ENCODE measurements at places on chromosomes 12 and 14. TPM values are rescaled to one million over a fixed set of nuclear protein-coding genes. Genes with fewer than 3 reads are reported as not detected.

AMIGO2 gene
- 138 TPM for total RNA-seq

HSPA2 gene
- 3.0 TPM for total RNA-seq

CLEC4D gene
- not detected for total RNA-seq

JAG2 gene
- 0.48 TPM for total RNA-seq

RIMKLB gene
- total RNA-seq, result 20.3 TPM

RDH12 gene
- total RNA-seq, result 0.29 TPM

NUP37 gene
- 80.9 TPM for total RNA-seq

KITLG gene
- 9.5 TPM for total RNA-seq

DLGAP5 gene
- 53.6 TPM for total RNA-seq

MOK gene
- total RNA-seq, result 36.6 TPM

EIF2S3B gene
- 1.4 TPM for total RNA-seq

SLC38A2 gene
- total RNA-seq, result 157 TPM

FAM90A1 gene
- not detected for total RNA-seq

GRCh38 chr14:34111953-34112352 lies 161.1 kb upstream of the EGLN3 start:
- DNase-seq, result no peak

DNA sequence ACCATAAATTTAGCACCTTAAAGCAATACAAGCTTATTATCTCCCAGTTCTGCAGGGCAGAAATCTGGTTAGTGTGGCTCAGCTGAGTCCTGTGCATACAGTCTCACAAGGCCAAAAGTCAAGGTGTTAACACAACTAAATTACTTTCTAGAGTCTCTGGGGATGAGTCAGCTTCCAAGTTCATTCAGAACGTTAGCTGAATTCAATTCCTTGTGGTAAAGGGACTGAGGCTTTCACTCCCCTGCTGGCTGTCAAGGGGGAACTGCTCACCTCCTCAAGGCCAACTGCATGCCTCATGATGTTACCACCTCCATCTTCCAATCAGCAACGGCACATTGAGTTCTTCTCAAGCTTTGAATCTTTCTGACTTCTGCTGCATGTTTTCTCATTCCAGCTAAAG lies 27.6 kb downstream of the EML5 start:
- DNase-seq, result peak; percentile 81

GRCh38 chr14:100629098-100629497 lies 41.9 kb upstream of the BEGAIN start:
- DNase-seq, result no peak

DNA sequence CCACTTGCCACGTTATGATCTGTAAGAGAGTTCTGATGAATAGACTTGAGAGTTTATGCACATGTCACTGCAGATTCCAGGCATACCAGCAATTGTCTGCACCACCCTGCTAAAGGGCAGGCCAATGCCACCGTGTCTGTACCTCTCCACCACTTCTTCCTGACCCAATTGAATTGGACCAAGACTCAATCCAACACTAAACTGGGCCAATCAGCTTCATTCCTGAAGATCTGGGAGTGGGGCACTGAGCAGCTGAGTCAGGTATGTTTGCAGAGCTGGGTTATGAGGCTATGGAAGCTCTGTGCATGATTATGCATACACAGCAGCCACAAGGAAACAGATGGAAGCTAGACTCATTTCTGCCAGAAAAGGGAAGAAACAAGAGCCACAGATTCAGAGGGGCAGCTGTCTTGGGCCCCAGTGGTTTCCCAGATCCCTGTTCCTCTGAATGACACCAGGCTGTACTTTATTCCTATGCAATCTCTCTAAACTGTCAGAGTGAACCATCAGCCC lies 28.0 kb downstream of the DAO start:
- DNase-seq, result no peak

- no peak for DNase-seq
Measured at GRCh38 chr14:96589577-96589976, 87.4 kb downstream of the PAPOLA start.

- DNase-seq, result no peak
Measured at GRCh38 chr12:51726161-51726560, 122.4 kb downstream of the FIGNL2 start.

DNA sequence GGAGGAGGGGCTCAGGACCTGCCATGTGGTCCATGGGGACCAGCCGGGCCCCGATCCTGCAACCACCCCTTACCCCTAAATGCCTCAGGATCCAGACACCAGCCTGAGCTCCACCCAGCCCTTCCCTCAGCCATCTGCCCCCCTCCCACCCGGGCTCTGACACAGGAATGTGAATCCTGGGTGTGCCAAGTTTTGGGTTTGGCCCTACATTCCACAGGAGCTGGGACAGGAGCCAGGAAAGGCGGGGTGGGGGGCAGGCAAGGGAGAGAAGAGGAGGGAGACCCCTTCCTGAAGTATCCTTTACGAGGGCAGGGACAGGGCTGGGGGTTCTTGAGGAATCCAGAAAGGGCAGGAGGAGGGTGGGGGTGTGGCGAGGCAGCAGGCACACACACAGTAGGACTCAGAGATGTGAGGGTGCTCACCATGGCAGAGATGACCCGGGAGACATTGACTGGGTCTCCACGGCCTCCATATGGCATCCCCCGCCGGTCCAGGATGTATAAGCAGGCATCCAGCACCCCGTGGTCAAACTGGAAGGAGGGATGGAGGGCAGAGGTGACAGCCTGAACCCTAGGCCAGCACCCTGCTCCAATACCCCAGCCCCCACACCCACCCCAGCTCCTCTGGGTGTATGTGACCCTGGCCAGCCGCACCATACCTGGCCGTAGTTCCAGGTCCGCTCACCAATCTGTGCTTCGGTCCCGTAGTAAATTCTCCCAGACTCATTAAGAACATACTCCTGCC lies 3.5 kb downstream of the TGM1 start:
- no peak for DNase-seq

- DNase-seq, result no peak
Measured at GRCh38 chr12:110556705-110557104, 26.4 kb downstream of the PPTC7 start.

DNA sequence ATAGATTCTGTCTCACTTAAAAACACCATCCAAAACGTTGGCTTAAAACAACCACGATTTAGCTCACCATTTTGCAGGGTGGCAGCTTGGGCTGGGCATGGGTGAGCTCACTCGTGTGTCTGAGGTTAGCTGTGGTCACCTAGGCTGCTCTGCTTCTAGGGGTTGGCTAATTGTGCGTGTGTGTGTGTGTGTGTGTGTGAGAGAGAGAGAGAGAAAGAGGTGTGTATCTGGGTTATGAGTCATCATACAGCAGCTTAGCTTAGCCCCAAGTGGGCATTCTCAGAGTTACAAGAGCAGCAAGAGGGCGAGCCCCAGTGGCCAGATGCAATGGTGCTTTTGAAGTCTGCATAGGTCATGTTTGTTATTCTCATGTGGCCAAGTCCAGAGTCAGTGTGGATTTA lies 6.0 kb downstream of the FBXW8 start:
- DNase-seq, result peak; percentile 94

DNA sequence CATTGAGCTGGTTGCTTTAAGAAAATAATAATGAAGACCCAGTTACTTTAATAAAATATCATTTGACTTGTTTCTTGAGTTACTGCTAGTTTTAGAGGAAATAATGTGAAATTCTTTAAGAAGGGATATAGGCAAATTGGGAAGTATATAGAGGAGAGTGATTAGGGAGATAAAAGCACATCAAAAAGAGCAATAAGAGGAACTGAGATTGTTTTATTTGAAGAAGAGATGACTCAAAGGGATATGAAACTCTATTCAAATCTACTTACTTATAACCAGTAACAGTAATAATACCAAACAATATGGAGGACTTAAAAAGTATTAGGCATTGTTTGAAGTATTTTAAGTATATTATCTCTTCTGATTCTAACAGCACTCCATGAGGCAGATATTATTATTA lies 37.1 kb downstream of the LRRK2 start:
- DNase-seq, result no peak

DNA sequence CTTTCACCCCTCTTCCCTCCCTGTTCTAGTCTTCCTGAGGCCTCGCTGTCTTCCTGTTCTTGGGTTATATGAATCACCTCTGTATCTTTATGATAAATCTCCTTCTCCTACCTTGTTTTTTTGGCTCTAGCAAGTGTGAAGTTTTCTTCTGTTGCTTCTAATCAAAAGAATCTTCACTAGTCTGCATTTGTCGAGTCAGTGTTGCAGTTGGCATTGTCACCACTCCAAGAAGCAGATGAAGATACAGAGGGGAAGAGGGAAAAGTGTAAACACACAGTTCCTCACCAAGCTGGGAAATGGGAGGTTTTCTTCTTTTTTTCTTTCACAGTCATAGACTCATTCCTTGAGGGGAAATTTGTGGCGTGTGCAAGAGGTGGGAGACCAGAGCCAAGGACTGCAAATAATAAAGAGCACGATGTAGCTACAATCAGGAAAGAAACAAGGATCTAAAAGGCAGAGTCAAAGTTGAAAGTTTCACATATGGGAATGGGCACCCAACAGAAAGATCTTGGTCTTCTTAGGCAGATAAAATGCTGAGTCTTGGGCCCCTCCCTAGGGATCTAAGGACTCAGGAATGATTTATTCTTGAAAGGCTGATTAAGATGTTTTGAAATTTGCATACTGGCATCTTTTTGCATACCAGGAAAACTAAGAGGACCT lies 22.2 kb upstream of the PRICKLE1 start:
- no peak for DNase-seq

- DNase-seq, result no peak
Measured at GRCh38 chr12:91210618-91211017, 28.0 kb upstream of the DCN start.

- DNase-seq, result peak; percentile 53
Measured at GRCh38 chr12:93645702-93646101, 31.5 kb upstream of the CRADD start.

DNA sequence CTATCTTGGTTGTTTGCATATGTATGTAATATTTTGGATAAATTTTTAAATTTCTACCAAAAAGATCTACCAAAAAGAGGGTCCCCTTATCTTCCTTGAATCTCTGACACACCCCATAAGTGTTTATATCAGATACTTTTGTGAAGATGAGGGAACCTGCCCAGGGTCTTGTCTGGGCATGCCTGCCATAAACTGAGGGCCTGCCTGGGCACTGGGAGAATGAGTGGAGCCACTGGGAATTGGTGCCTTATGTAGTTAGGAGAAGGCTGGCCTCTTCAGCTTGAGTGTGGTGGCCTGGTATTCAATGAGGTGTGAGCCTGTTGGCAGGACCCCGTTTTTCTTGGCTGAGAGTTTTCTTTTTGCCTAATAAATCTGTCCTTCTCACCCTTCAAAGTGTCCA lies 46.5 kb downstream of the OR9K2 start:
- no peak for DNase-seq

- DNase-seq, result peak; percentile 11
Measured at GRCh38 chr14:55850825-55851241, 267.4 kb upstream of the PELI2 start.

GRCh38 chr12:42299392-42300308 lies 26.2 kb downstream of the ZCRB1 start:
- peak; percentile 76 for DNase-seq

- DNase-seq, result no peak
Measured at GRCh38 chr12:20547816-20548575, 147.1 kb upstream of the SLCO1C1 start.

DNA sequence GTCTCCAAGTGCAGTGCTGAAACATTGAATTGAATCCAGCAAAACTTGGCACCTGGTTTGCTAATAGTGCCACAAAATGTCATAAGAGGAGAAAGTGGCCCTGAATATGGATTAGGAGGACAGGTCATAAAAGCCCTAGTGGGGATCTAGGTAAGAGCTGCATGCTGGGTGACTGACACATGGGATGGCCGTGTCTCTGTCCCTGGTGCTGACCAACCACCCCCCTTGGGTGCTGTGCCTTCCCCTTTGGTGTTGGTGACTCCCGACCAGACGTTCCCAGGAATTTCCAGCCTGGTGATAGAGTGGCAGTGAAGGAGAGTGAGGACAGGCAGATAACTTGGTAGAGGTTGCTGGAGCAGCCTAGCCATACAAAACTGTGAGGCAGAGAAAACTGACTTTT lies 142.8 kb downstream of the VRK1 start:
- DNase-seq, result peak; percentile 24

DNA sequence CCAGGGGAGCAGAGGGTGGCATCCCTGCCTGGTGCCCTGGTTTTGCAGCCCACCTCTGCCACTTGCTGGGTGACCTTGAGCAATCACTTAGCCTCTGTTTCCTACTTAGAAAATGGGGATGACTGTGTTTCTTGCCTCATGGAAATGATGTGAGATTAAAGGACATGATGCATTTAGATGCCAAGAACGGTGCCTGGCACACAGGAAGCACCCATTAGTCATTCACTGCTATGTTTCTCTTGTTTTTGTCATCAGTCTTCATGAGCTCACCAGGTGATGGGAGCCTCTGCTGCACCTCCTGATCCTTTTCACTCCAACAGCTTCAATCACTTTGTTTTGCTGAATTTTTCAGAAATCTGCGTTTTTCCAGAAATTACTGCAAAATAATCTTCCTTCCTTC lies 23.6 kb upstream of the ATF1 start:
- peak; percentile 71 for DNase-seq

- DNase-seq, result no peak
Measured at GRCh38 chr14:45249856-45250575, 3.0 kb downstream of the MIS18BP1 start.

- peak; percentile 27 for DNase-seq
Measured at GRCh38 chr12:110498984-110499706, 2.8 kb downstream of the VPS29 start.

- DNase-seq, result no peak
Measured at GRCh38 chr12:96120359-96121100, 73.6 kb upstream of the ELK3 start.

- DNase-seq, result peak; percentile 3
Measured at GRCh38 chr12:33770652-33771051, 251.6 kb upstream of the ALG10 start.

DNA sequence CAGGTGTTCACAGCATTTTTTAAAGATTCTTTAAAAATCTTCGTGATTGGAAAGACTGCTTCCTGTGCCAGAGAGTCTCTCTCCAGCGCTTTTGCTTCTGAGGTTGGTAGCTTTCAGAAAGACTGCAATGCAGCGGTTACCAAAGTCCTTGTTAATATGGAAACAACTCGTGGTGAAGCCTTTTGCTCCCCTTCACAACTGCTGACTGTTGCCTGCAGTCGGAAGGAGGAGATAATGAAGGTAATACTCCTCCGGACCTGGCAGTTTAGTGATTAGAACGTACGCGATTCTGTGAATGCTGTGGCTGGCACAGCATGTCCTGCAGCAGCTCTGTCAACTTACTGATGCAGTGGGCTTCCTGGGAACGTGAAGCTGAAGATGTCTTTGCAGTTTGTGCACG lies 50.9 kb downstream of the TRAF3 start:
- no peak for DNase-seq

GRCh38 chr14:93016275-93016845 lies 93.4 kb downstream of the CHGA start:
- DNase-seq, result no peak

- peak; percentile 48 for DNase-seq
Measured at GRCh38 chr12:105316931-105317852, 13.3 kb upstream of the C12orf75 start.

- DNase-seq, result no peak
Measured at GRCh38 chr14:74418031-74418430, 8.0 kb downstream of the SYNDIG1L start.
